ENCODE measurements at places on chromosomes 2 and 18.

DNA sequence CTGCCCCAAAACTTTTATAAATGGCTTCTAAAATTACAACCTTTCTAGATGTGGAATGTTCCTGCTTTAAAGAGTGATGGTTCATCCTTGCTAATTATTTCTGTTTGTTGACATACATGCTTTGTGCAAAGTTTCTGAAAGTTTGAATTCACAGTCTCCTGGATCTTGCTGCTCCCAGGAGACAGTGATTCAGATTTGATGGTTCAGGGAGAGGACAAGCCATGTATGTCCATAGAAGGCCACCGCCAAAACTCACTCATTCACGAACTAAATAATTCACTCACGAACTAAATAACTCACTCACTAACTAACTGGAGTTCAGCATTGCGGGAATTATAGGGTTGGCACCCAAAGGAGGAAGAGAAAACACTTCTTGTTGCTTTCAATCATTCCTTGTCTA lies 416.5 kb upstream of the ZEB2 start:
- peak; percentile 25 for DNase-seq

- DNase-seq = no peak
These were observed 24.4 kb downstream of the KLF7 start for GRCh38 chr2:207141386-207141785.

- DNase-seq = no peak
These were observed 105.0 kb downstream of the NEDD4L start for GRCh38 chr18:58148954-58149471.

- DNase-seq = no peak
These were observed 1.7 kb downstream of the CFAP221 start for GRCh38 chr2:119545754-119546446.

GRCh38 chr2:108536133-108536780 lies 2.0 kb downstream of the LIMS1 start:
- DNase-seq = peak; percentile 34

- no peak for DNase-seq
These were observed 653.0 kb downstream of the CNTNAP5 start for GRCh38 chr2:124678043-124678442.

- no peak for DNase-seq
These were observed 244.5 kb upstream of the REG3G start for GRCh38 chr2:78780864-78781583.

DNA sequence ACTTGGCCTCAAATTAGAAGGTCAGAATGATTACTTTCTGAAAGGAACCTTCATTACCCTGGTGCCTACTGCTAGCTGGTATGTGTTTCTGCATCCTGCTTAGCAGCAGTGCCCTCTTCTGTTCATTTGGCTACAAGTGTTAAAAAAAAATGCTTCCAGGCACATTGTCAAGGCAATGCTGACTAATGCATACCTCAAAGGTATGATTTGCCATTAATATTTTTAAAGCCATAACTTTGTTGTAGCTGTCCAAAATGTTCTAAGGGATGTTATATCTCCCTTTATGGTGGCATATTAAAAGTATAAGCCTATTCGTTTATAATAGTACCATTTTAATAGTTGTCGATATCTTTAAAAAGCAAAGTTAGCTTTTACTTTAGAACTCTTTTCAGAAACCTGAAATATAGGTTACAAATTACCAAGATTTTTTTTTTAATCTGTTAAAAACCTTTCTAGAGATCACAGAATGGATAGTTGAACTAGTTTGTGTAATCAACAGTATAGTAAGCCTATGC lies 52.0 kb upstream of the FAM171B start:
- DNase-seq = peak; percentile 85

- no peak for DNase-seq
These were observed 75.7 kb upstream of the OTOS start for GRCh38 chr2:240216167-240216566.

DNA sequence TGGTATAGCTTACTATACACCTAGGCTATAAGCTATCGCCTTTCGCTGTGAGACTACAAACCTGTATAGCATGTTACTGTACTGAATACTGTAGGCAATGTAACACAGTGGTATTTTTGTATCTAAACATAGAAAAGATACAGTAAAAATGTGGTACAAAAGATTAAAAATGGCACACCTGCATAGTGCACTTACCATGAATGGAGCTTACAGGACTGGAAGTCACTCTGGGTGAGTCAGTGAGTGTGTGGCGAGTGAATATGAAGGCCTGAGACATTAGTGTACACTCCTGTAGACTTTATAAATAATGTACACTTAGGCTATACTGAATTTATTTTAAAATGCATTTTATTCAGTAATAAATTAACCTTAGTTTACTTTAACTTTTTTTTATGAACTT lies 258.2 kb upstream of the SP5 start:
- no peak for DNase-seq

DNA sequence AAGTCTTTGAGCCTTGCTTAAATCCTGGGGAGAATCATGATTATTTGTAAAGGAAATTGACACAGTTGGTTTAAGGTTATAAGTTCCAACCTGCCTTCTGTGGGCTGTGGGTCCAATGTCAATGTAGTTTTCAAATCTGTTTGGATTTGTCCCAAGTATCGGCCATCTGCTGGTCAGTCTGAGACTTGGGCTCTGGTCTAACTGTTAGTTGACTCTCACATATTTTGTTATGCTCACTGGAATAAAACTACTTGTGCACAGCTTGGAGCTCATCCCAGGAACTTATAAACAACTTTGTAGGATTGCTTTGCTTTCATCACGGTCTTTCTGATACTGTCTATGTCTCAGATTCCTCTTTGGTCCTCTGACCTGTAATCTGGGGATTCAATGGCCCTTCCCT lies 1026.2 kb upstream of the ZEB2 start:
- peak; percentile 8 for DNase-seq

- DNase-seq = no peak
These were observed 26.4 kb downstream of the MGAT5 start for GRCh38 chr2:134280231-134280630.

DNA sequence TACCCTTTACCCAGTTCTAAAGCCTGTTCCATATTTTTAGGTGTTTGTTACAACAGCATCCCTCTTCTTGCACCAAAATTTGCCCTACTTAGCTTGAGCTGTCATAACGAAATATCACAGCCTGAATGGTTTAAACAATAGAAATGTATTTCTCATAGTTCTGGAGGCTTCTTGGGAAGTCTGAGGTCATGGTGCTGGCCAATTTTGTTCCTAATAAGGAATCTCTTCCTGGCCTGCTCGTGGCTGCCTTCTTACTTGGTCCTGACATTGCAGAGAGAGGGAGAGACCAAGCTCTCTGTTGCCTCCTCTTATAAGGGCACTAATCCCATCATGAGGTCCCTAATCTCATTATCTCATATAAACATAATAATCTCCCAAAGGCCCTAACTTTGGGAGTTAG lies 267.8 kb downstream of the PID1 start:
- DNase-seq = peak; percentile 20

- DNase-seq = peak; percentile 51
These were observed 66.7 kb upstream of the DNAJC10 start for GRCh38 chr2:182649316-182649715.

DNA sequence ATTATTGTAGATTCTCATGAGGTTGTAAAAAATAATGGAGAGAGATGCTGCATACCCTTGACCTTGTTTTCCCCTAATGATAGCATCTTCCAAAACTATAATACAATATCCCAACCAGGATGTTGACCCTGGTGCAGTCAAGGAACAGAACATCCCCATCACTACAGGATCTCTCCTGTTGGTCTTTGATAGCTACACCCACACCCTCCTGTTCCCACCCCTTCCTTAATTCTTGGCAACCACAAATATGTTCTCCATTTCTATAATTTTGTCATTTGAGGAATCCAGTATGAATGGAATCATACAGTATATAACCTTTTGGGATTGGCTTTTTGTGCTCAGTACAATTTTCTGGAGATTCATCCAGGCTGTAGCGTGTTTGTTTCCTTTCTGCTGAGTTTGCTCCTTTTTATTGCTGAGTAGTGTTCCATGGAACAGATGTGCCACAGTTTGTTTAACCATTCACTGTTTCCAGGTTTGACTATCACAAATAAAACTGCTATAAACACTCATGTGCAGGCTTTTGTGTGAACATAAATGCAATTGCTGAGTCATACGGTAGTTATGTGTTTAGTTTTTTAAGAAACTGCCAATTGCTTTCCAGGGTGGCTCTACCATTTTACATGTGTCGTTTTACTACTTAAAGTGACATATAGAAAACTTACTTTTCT lies 22.2 kb downstream of the MCFD2 start:
- DNase-seq = no peak

- peak; percentile 71 for DNase-seq
These were observed 44.4 kb downstream of the SPATS2L start for GRCh38 chr2:200350850-200351285.

DNA sequence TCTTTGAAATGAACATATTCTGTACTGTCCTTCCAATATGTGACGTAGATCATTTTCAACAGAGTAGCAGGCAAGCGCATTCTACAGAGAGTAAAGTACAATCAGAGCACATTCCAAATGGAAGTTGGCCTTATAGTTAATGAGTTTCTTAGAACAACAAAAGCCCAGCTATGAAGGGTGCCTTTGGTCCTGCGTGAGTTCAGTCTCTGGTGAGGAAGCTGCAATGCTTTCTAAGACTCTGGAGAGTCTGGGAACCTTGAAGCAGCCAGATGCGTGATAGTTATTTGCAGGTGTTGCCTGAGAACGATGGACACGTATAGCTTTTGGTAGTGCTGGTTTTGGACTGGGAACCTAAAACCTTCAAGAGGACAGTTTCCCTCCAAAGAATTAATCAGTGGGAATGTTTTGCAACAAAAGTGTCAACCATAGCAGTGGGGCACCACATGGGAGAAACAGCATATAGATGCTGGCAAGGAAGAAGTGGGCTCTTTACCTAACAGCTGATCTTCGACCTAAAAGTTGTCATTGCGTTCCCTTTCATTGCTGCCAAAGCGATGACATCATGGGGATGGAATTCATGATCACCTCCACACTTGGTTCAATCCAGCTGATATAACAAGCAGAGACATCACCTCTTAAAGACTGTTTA lies 9.3 kb upstream of the SNORC start:
- no peak for DNase-seq

GRCh38 chr18:51739044-51739666 lies 541.7 kb upstream of the MEX3C start:
- DNase-seq = no peak

DNA sequence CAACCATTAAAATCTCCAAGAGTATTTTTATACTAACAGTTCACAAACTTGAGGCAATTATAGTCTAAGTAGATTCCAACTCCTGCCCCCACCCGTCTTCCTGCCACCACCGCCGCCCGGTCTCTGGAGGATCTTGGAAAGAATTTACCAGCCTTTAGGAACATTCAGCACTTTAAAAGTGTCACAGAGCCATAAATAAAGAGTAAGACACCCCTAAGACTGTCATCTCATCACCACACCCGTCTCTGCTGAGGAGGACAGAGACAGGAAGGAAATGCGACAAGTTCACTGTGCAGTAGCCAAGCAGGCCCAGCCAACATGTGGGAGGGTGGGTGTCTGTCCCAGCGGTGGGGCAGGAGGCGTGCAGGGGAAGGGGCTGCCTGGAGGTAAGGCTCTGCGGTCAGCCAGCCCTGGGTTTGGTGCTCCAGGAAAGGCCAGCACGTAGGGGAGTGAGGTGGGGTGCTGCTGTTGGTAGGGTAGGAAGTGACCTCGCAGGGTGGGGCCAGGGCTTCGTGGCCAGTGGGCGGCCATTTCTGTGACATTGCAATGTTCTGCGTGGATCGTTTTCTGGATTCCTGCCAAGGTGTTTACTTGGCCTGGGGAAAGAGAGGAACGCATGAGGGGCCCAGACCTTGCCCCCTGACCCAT lies 111.6 kb downstream of the FAM210A start:
- no peak for DNase-seq

DNA sequence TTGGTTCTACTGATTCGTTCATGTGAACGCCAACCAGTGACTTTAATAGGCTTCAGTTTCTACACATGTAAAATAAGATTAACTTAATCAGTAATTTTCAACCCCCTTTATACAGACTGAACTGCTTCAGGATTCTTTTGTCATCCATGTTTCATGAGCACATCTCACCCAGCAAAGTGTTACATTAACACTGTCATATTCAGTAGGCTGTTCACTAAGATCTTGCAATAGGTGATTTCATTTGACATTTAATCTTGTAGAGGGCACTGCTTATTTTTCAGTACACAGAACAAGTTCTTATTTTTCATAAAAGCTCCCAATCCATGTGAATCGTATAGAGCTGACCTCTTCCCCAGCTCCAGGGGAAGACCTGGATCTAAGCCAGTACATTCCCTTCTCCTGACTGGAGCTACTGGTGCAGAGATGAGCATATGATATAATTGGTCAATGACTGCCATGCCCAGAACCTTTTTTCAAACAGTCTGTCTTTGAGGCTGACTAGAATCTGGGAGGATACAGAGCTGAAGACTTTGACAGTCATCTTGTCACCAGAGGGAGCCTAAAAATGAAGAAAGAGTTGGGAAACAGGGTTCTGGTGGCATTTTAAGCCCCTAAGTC lies 72.2 kb upstream of the CHRNA1 start:
- peak; percentile 85 for DNase-seq

- no peak for DNase-seq
These were observed 467.7 kb upstream of the SALL3 start for GRCh38 chr18:78511666-78512601.

- no peak for DNase-seq
These were observed 185.6 kb upstream of the HNRNPA3 start for GRCh38 chr2:177026956-177027355.

GRCh38 chr18:30765247-30765646 lies 277.3 kb downstream of the DSC3 start:
- no peak for DNase-seq

DNA sequence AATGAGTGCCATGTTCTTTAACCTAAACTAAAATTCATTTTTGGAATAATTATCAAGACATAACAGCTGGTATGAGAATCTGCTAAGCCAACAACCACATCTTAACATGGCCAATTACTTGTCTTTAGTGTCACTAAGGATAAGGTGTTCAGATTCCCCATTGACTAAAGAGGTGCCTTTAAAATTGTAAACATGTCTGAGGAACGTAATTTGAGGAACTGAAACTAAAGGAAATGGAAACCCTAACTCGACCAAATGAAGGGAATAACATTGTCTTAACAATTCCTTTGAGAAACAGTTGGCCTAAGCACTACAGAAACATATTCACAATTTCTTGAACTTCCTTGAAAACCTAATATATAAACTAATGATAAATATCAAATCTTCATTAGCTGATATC lies 355.4 kb upstream of the GULP1 start:
- DNase-seq = no peak

GRCh38 chr2:105866216-105867185 lies 121.8 kb downstream of the NCK2 start:
- peak; percentile 67 for DNase-seq

GRCh38 chr2:44813165-44813564 lies 128.3 kb upstream of the SIX3 start:
- no peak for DNase-seq

Data from adipocyte (in vitro differentiated cells).